Stimulated activated CD8-positive, alpha-beta memory T cell treated with anti-CD3 and anti-CD28 coated beads, Interleukin-7, amount 100 ng/mL, for 24 hours (primary cell): ENCODE measurements at places on chromosomes 7 and 10.

DNA sequence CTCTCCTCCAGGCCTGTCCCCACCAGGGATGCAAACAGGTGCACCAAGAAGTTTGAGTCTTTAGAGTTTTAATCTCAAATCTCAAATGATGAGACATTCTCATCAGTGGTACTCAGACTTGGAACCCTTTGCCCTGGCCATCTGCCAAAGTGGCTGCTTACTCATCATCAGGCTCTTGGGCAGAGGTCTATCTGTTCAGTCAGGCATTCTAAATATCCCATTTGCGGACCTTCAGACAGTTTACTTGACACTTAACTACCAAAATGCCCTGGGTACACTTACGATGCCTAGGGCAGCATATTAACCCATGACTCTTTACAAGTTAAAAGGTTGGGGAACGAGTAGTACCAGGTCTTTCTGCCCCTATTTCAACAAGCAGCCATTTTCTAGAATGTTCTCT is 61.2 kb upstream of the YAE1 start:
- DNase-seq: no peak

GRCh38 chr10:132836248-132836831 is 50.4 kb upstream of the NKX6-2 start:
- no peak for DNase-seq

DNA sequence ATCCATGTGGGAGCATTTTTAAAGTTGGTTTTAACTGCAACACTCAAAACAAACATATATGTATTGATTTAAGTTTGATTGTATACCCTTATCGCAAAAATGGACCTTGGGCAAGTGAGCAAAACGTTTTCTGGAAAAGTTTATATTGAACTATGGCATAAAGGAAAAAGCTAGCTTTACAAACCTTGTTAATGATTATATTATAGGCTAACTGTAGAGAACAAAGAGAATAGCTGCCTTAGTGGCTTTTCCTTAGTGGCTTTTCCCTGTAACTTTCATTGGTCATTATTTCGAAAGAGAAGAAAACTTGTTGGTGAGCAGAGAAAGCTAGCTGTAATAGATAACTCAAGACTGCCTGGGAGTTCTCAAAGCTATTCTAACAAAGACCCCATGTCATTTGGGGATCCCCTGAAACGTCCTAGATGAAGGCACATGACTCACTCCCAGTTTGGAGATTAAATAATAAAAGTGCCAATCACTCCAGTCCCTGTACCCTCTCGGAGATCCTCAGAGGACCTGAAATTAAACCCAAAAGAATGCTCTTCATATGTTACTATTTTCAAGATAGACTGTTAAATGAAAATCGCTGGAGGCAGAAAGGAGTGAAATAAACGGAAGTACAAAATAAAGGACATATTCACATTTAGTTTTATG is 92.1 kb downstream of the SRI start:
- DNase-seq: no peak

DNA sequence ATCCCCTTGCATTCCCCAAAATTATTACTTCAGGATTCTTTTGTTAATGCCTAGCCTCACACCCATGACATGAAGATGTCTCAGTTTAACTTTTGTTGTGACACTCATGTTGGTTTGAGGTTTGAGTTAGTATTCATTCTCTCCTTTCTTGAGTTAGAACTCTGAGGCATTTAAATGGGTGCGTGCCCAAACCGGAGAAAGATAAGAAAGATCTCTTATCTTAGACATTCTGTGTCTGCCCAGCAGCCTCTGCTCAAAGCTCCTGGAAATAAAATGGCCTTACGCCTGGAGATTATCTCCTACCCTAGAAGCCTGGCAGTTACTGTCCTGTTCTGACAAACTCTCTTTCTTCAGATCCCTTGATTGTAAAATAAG is 26.3 kb downstream of the WBP1L start:
- DNase-seq: no peak

GRCh38 chr10:30581779-30582380 is 47.7 kb downstream of the LYZL2 start:
- DNase-seq: no peak

- DNase-seq: peak; percentile 82
Measured at GRCh38 chr7:2353936-2354185, 766 bp upstream of the EIF3B start.

- no peak for DNase-seq
Measured at GRCh38 chr10:132644527-132645246, 107.1 kb downstream of the INPP5A start.

DNA sequence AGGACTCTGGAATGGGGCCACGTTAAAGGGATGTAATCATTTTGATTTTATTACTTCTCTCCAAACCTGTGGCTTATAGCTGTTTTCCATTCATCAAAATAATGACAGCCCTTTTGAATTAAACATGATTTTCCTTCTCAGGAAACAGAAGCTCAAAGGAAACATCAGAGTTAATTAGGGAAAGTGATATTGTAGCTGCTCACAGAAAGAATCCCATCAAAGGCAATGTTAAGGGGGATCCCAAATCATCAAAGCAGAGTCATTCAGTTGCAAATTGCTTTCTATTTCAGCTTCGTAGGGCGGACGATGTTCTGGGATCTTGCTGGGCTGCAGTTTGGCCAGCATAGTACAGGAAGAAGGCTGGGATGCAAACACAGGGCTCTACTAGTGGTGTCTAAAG is 563.2 kb downstream of the CCSER2 start:
- no peak for DNase-seq

GRCh38 chr10:74877898-74878297 is 51.5 kb downstream of the KAT6B start:
- no peak for DNase-seq

GRCh38 chr10:103602028-103602851 is 108.7 kb downstream of the NEURL1 start:
- DNase-seq: no peak

DNA sequence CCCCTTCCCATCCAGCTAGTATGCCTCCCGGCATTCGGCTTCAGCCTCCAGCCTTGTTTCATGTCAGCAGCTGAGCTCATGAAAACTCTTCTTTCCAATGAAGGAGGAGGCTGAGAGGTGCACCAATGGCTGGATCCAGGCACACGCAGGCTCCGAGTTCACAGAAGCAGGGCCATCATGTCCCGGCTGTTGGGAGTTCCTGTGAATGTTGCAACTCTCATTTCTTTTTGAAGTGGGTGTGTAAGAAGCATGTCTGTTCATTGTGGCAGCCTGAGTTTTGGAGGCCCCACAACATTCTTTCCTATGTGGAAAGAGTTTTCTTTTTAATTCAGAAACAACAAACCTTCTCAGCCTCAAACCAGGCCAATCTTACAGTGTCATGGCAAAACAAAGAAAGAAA is 89.7 kb downstream of the PTPRE start:
- no peak for DNase-seq

- no peak for DNase-seq
Measured at GRCh38 chr7:35749556-35749955, 51.3 kb upstream of the SEPTIN7 start.

DNA sequence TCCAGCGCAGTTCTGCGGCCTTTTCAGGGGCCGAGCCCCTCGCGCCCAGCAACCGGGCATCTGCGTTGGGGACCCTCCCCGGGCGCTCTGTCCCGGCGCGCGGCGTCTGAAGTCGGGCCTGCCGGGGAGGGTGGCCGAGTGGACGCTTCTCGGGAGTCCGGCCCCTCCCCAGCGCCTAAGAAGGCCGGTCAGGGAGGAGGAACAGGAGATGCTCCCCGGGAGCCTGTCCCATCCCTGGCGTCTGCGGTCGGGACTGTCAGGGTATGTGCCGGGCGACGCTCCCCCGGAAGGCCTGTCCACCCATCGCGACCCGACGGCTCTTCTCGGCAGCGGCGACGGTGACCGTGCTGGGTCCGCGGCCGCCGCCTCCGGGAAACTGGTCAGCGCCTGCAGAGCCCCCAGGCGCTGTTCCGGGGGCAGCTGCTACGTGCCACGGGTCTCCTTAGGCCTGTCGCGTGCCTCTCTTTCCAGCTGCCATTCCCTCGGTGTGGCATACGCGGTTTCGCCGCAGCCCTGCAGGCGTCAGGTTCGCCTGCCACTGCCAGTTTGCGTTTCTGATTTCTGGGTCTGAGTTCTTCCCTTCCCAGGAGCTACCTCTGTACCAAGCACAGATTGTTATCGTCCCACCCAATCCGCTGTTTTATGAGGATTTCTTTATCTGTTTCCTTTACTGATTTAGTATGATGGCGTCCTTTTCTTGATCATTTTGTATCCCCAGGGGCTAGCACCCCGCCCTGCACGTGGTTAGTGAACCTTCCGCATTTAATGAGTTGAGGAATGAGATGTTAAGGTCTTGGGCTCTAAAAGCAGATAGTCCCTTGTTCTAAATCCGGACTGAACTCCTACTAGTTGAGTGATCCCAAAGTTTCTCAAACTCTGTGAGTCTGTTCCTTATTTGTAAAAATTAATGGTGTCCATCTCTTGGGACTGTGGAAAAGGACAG is 782 bp downstream of the IFIT5 start:
- DNase-seq: no peak

DNA sequence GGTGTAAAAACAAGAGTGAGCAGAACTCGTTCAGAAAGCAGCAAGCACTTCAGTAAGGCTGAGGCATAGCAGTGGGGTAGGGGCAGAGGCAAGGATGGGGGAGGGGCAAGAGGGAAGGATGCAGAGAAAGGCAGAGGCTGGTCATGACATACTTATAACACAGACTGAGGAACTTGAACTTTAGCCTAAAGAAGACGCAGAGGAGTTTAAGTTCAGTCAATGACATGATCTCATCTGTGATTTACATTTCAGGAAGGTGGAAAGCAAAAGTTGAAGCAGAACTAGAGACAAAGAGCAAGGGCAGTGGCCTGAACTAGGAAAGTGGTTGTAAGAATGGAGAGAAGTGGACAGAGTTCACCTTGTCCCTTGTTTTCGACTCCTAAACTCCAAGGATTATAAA is 15.8 kb downstream of the MACC1 start:
- no peak for DNase-seq

DNA sequence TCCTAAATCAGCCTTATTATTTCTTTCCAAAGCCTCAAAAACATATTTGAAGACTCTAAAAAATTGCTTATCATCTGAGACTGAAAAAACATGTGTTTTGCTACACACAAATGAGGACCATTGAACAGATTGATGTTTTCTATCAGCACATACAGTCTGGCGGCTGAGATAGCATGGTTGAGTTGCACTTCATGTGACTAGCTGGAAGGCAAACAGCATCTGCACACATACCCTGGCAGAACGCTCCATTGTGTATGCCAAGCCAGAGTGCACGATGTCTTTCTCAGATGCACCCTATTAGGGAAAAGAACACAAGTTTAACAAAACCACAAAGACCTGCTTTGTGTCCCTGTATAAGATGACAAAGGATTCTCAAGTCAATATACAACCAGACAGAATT is 33.0 kb downstream of the FAM25A start:
- no peak for DNase-seq

GRCh38 chr10:88505265-88505664 is 77.9 kb downstream of the RNLS start:
- no peak for DNase-seq

DNA sequence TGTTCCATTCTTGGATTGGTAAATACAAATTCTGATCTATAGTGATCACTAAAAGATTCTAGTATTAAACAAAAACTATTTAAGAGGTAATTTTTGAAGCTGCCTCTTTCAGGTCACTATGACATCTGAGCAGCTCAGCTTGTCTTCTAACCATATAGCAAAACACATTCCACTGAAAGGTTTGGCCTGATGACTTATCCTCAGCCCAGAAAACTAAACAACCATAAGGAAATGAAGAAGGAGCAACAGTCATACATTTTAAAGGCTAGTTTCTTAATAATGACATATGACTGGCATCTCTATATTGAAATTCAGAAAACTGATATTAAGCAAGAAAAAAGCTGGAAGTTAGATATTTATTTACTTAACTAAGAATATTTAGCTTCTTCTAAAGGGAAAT is 24.6 kb downstream of the NT5C2 start:
- DNase-seq: no peak
